ENCODE measurements at places on chromosomes 12 and 14.

GRCh38 chr14:74109369-74109768 is 24.6 kb downstream of the LIN52 start:
- no peak for DNase-seq

GRCh38 chr12:262817-263216 is at the start of gene SLC6A13:
Gene SLC6A13, minus strand, starts transcription at chr12:262836. Its CDS starts 2,784 bp downstream, at chr12:260052.
- DNase-seq: no peak

GRCh38 chr12:40825156-40825555 is 132.9 kb downstream of the CNTN1 start:
- no peak for DNase-seq

DNA sequence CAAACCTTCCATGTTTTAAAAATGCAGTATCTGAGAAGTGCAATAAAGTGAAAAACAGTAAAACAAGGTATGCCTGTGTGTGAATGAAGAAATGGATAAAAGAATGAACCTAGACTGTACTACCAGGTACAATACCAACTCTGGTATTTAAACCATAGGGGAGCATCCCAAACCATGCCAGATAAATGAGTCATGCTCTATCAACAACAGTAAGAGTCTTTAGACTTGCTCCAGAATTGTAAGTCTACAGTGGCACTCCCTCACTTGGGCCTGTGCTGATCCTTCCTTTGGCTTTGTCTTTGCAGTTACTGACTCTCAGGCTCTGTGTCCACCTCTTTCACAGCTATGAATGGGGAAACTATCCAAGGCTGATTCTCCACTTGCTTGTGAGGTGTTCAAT is 38.1 kb downstream of the BBS10 start:
- no peak for DNase-seq

- DNase-seq: no peak
Measured at GRCh38 chr14:56798447-56799342, 11.6 kb downstream of the OTX2 start.

DNA sequence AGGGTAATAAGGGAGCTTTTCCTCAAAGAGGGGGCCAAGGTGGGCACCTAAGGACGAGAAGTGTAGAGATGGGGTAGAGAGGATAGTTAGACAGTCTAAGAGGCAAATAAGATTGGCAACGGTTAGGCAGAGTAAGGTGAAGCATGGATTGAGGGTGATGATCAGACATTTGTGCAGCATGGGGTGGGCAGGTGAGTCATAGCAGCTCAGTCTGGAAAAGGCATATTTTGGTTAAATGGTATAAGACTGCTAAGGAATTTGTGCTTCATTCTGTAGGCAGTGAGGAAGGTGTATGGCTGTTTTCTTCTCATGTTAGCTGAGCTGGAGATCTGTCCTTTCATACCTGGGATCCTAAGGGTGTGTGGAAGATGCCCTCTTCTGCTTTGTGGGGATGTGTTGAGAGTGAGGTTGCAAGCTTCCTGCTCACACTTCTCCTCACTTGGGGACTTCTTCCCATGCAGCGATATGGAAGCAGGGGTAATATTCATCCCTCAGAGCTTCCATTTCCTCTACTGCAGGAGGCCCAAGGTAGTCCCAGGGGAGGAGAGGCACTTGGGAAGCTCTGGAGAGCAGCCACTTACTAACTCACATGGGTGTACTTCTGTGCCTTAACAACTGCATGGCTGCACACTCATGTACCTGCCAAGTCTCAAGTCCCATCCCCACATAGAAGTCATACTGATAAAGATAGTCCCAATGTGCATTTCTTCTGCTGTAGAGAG is 28.9 kb downstream of the GSG1 start:
- no peak for DNase-seq

GRCh38 chr12:63912651-63913050 is 68.2 kb downstream of the SRGAP1 start:
- DNase-seq: no peak

DNA sequence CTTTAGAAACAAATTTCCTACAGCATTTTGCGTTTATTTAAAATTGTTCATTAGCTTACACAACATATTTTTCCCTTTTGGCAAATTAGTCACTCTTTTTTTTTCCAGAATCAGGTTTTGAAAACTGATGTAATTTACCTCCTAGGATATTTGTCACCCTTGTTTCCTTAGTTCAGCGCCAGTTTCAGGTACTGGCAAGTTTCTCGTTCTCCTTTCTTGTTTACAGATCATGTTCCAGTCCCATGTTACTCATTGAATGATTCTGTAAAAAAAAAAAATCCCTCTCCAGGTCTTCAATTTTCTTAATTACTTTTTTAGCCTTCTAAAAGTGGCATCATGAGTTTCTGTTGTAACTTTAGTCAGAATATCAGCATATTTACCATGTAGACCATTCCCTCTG is 2.7 kb downstream of the PPP4R4 start:
- DNase-seq: no peak

GRCh38 chr14:71235875-71236274 is 328.6 kb downstream of the PCNX1 start:
- no peak for DNase-seq

Data from B cell (primary cell).